Activated T-helper 1 cell treated with anti-CD3 and anti-CD28 coated beads, Interleukin-2, amount 50 U/mL, for 16 hours (primary cell): ENCODE measurements at places on chromosomes 1 and 21.
A peak's percentile ranks its signal among the peaks of the same experiment; 100 is the strongest.

- no peak for DNase-seq
Observed at GRCh38 chr1:234108921-234109320, 204.4 kb downstream of the SLC35F3 start.

DNA sequence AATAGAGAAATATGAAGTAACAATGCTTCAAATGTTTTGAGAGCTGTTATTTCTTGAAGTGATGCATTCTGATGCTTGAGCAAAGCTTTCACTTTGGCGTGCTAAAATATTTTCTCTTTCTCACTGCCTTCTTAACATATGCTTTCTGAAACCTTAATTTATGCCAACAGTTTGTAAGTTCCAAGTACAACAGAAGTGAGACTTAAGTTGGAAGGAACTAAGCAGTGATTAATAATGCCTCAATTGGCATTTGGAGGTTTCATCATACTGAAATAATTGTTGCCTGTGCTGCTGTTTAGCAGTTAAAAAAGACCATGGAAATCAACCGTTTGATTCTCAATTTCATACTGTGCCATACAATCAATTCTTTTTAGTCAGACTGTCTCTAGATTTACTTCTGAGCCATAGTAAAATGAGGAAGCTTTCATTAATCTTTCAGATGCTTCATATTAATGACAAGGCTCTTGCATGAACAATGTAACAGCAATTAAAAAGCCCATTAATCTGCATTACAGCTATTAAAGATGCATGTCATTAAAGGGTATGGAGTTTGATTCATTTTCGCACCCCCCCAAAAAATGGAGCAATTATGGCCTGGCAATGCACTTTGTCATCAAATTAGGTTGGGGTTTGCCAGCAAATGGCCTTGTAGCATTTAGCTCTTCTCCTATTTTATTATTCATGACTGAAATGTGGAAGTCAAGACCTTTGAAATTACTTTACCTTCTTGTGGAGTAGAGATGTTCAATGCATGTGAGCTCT is 375.3 kb downstream of the USH2A start:
- no peak for DNase-seq

GRCh38 chr1:147542569-147542897 is 1.2 kb downstream of the BCL9 start:
- DNase-seq = no peak

- DNase-seq = no peak
Observed at GRCh38 chr1:20167126-20167525, 18.8 kb upstream of the UBXN10 start.

- DNase-seq = no peak
Observed at GRCh38 chr1:220895412-220895946, 16.2 kb downstream of the HLX start.

GRCh38 chr21:32712043-32712442 is 15.8 kb downstream of the SYNJ1 start:
- DNase-seq = no peak

GRCh38 chr1:116826818-116827606 is 72.8 kb downstream of the CD2 start:
- no peak for DNase-seq

DNA sequence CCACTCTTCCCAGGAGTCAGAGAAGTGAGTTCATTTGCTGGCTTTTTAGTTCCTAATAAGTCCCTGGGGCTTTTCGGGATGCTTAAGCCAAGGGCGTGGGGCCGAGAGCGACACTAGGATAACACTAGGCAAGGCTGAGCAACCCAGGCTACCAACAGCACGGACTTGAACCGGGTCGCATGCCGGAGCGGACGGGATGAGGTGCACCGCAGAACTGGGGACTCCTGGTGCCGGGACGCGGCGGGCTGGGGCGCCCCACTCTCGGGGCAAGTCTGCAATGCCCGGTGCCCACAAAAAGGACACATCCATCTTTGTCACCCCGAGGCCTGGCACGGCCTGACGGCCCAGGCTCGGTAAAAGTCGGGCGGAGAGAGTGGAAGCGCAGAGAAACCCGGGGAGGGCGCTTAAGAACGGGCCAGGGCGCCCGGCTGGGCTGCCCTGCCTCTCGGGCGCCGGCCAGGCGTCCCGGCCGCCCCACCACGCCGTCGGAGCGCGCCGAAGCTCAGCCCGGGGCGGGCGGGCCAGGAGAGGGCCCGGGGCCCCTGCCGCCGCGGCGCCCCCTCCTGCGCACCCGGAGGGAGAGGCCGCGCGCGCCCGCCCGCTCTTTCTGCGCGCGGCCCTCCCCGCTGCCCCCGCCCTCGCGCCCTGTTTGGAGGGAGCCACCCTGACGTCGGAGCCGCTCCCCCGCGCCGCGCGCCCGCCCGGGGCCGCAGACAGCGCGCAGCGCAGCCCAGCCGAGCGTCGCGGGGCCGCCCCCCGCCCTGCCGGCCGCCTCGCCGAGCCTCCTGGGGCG is at the start of gene NBL1:
Gene NBL1, plus strand, starts transcription at position 710 of the 793 bp plus-strand sequence. CDS start 10,720 bp downstream, outside the sequence.
- DNase-seq = peak; percentile 45

DNA sequence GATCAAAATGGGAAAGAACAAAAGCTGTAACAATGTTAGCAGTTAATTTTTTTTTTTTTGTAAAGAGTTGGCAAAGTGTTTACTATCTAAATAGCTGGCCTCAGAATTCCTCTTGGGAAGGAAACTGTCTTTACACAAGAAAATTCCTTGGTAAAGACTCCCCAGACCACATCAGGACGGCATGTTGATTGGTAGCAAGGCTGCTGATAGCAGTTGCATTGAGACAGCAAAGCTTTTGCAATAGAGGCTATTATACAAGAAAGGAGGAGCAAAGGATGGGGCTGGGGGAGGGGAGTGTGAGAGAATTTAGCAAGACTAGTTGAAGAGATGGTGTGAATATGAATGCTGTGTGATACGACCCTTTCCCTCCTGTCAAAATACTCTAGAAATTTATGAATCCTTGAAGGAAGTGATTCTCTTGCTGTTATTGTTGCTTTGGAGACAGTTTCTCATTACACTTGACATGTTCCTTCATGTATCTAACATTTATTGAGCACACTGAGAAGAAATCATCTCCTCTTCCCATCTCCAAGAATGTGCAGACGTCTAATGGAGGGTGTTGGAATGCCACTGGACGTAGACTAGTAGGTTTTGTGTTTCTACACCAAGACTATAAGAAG is 355.6 kb downstream of the SIPA1L2 start:
- no peak for DNase-seq

- no peak for DNase-seq
Observed at GRCh38 chr1:57741521-57741920, 317.7 kb upstream of the DAB1 start.

DNA sequence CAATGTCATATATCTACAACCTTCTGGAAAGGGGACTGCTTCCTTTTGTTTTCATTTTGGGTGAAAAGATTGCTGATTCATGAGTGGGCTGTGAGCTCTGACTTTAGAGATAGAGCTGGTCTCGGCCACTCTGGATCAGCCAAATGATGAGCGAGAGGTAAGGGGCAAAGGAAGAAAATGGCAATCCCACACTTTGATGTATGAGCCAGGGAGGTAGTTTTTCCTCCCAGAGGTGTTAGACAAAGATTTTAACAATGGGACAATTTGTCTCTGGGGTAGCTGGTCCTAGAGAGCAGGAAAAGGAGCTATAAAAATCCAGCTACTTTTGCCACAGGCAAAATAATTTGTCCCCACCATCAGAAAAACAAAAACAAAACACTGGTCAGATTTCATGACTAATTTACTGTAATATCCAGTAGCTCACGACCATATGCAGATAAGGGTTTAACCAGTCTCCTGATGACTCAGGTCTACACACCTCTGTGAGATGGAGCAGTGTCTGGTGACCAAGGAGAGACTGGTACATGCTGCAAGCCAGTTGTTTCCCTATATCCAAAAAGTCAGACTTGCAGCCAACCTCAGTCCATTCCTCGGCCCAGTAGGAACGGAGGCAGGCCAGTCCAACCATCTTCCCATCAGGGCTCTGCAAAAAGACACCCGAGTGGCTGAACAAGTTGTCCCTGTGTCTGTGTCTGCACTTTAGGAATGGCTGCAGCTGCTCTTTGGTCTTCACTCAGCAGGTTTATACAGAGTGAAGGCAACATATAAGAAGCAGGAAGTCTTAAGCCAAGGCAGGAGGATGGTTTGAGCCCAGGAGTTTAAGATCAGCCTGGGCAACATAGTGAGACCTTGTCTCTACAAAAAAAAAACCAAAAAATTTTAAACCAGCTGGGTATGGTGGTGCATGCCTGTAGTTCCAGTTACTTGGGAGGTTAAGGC is 29.2 kb downstream of the DNASE2B start:
- DNase-seq = no peak

- no peak for DNase-seq
Observed at GRCh38 chr1:15543251-15543588, 16.6 kb downstream of the DNAJC16 start.

DNA sequence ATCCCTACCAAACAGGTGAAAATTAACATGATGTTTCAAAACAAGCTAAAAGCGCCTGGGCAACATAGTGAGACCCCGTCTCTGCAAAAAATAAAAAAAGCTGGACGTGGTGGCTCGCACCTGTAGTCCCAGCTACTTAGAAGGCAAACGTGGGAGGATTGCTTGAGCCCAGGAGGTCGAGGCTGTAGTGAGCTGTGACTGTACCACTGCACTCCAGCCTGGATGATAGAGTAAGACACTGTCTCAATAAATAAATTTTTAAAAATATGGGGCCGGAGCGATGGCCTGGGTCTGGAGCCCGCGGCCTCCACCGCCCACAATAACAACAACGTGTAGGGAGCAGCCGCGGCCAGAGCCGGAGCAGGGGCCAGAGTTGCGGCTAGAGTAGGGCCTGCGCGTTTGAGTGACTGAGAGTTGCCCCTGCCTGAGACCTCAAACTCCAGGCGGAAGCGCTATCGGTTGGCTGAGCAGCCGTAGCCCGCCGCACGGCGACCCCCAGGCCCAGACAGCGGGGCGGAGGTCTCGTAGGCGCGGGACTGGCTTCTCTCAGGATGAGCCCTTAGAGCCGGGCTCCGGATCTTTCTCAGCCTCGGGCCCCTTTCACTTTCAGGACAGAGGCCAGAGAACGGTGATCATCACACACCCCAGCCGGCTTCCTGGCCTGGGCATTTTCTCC is 41.4 kb downstream of the ZMYM1 start:
- no peak for DNase-seq

DNA sequence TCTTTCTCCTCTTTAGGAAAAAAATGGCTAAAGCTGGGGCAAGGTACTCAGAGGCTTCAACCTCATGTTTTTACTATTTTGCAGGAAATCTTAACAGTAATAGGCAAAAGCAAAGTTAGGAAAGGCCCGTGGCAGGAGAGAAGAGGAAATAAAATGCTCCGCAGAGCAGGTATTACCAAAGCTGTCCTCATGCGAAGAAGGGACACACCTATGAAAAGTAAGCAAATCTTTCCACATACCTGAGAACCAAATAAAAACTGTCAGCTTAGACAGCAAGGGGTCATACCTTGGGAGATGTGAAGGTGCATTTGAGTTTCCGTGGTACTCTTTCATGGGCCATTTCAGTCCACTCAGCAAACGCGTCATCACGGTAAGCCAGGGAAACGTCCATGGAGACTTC is 73.5 kb downstream of the WLS start:
- no peak for DNase-seq

GRCh38 chr1:44010935-44011471 is 19.6 kb downstream of the CCDC24 start:
- DNase-seq = no peak

DNA sequence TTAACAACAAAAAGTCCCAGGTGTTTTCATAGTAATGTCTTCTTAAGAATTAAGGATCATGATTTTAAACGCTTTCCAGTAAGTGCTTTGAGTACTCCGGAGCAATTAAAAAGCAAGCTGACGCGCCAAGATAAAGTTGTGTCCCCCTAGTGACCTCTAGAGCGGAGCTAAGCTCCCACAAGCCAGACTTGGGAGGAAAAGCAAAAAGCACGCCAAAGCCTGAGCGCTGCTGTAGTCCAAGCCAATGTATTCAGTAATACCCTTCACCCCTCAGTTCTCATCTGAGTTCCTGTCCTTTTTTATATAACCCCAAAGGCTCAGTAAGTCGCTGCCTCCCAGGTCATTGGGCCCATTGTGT is 3.5 kb upstream of the SLC44A5 start:
- DNase-seq = no peak

DNA sequence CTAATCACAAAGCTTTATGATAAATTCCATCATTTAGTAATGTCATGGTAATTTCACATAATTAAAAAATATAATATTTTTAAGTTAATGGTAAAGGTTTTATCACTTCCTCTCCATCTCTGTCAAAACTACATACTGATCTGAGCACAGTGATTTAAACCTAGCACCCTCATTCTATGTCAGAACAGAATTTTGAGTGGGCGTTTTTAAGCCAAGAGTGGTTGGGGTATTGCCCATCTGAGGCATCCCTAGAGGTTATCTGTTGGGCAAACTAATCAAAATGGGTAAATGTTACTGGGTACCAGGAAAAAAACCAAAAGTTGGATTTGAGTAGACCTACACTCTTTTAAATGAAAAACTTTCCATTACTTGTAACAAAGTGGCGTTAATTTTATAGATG is 100.7 kb upstream of the GFI1 start:
- no peak for DNase-seq

DNA sequence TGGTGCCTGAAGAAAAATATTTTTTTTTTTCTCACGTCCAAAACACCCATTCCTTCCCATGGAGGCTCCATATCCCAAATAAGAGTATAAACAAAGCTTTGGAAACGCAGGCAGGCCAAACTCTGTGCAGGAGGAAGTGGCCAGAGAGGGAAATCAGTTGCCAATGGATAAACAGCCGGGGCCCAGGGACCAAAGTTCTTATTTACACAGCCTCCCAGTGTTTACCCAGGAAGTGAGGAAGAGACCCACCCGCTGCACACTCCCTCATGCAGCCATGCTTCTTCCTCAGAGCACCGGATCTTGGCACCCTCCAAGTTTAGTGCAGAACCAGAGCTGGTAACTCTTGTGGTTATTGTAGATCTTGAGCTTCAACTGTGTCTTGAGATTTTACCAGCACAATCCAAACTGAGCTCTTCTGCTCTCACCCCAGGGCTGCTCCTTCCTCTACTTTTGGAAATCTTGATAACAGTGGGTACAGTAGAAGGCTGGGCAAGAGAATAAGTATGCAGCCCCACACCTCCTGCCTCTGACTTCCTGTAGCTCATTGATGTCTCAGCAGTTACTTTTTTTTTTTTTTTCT is 14.2 kb downstream of the MARCKSL1 start:
- DNase-seq = no peak

GRCh38 chr1:79497193-79497773 is 490.8 kb upstream of the ADGRL4 start:
- DNase-seq = no peak

DNA sequence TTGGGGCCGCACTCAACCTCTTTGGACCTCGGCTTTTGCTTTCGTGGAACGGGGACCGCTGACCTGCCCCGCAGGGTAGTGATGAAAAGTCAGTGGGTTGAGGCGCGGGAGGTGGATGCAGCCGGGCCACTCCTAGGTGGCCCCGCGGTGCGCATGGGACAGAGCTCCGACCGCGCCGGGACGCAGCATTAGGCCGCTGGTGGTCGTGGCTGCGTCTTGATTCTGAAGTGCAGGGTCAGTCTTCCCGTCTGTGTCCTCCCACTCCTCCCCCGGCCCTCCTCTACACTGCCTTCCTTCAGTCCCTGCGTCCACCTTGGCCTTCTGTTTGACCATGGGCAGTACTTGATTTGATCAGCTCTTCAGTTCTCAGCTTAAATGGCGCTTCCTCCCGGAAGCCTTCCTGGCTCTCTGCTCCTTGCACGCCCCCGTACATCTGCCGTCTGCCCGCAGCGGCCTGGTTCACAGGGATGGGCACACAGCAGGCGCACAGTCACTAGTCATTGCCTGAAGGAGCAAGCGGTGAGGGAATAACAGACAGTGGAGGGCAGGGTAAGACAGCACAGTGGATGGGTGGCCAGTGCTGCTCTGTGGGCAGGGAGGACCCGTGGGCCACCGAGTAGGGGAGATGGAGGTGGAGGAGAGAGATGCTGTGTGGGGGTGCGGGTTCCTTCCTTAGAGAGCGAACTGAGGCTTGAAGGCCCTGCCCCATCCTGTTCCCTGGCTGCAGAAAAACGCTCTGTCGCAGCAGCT is 633 bp downstream of the THEMIS2 start:
- DNase-seq = no peak
